Stimulated activated CD4-positive, alpha-beta T cell treated with anti-CD3 and anti-CD28 coated beads, Interleukin-4, amount 100 ng/mL, for 4 hours (primary cell): ENCODE measurements at places on chromosomes 3 and 15.

DNA sequence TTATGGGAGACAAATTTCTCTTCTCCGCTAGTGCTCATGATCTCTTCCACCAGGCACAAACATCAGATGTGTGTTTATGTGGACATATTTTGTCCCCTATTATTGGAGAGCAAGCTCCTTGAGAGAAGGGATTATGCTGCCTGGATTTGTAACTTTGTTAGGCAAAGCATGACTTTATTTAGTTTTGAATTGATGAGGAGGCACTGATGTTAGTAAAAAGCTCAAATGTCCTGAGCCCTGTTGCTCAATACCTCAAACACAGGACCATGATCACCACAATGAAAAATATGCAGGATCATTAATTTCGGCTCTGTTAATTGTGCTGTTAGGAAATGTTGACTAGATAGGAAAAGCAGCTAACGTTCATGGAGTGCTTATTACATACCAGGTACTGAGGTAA is 29.1 kb downstream of the SCG5 start:
- no peak for DNase-seq

DNA sequence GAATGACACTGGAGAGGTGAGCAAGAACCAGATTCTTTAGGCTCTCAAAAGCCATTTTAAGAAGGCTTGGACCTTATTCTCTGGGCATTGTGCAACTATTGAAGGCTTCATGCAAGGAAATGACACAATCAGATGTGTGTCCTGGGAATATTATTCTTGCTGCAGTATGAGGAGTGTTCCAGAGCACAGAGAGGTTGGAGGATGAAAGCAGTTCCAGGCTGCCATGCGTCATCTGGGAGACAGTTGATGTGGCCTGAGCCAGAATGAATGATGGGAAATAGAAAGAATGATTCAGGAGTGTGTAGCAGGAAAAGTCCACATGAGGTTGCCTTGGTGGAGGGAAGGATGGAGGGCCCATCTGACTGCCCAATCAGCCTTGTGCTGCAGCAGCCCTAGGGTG is 123.1 kb downstream of the CHCHD6 start:
- DNase-seq, result no peak

DNA sequence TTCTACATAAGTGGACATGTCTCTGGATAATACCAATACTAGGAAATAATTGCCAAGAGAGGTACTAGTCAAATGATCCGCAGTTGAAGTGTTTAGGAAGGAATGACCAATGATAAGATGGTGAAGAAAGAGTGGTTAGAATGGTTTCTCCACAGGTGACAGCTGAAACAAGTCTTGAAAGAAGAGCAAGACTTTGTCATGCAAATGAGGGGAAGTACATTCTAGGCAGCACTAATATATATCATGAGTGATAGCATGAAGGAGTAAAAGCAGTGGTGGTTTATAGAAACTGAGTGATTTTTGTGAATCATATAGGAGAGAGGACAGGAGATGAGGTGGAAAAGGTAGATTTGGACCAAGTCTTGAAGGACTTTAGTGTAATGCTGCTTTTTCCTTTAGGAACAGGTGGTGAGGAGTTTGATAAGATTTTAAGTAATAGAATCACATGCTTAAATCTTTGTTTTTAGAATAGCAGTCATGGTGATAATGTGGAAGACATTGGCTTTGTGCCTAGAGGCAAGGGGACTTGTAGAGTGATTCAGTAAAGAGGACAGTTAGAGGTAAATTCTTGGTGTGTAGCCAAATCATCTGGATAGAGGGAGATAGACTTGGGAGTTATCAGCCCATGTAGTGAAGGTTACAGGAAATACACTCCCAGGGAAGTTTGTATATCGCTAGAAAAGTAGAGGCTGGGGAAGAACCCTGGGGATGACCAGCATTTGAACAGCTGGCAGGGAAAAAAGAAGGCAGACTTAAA is 31.9 kb downstream of the SLMAP start:
- DNase-seq, result no peak

- no peak for DNase-seq
Observed at GRCh38 chr3:171038342-171038741, 11.8 kb upstream of the SLC2A2 start.

DNA sequence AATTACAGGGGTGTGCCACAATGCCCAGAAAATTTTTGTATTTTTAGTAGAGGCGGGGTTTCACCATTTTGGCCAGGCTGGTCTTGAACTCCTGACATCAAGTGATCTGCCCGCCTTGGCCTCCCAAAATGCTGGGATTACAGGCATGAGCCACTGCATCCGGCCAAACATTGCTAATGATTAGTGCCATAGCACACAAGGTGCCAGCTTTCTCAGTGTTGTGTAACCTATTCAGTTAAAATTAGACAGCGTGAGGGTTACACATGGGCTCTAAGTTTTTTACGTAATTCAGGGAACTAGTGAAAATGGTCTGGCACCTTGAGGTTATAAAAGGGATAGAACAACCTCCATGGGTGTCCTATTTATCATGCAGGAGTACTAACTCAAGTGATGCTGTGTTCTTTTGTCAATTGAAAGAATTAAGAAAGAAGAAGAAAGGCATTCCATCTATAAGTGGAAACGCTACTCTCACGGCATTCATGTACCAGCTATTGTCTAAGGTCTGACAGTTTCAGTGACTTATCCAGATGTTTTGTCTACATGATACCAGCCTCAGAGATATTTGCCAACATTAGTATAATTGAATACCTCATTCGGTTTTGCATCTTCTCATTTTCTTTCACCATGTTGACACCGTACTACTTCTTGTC is 84.7 kb downstream of the EOMES start:
- no peak for DNase-seq

- DNase-seq, result no peak
Observed at GRCh38 chr3:141521781-141522180, 35.0 kb downstream of the RASA2 start.
